Vagina (tissue), 2 donors: ENCODE measurements at places on chromosomes 6 and 20. TPM values are rescaled to one million over a fixed set of nuclear protein-coding genes. Genes with fewer than 3 reads are reported as not detected.

The NRM gene
- 6.1 TPM for total RNA-seq

The TNNC2 gene
- not detected for total RNA-seq

DNA sequence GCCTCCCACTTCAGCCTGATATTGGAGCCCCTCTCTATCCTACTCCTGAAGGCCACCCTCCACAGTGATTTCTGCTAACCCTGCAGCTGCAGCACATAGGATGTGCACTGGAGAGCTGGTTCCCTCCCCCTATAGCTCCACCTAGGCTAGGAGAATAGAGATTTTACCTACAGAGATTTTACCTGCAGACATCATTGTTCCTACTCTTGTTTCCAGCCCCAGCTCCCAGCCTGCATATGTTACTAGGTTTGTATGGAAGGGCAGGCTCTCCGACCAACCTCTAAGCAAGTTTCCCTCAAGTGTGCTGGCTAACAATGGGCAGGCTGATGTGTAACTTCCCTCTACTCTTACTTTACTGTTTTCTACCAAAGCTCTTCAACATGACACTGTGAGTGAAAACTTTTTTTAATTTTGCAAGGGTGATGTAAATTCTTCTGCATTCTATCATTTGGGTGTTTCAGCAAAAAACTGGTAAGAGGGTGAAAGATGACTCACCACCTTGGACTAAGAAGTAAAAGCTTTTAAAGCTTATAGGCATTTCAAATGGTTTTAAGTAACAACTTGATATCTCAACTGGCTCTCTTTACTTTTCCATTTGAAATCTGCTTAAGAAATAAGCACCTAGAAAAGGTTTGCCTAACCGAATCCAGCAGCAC lies 106.8 kb downstream of the CDK19 start:
- H3K4me3 ChIP-seq, result no peak overlapping the region
- H3K4me1 ChIP-seq, result no peaks in the 10 kb centered on the region

GRCh38 chr6:31978831-31979230 lies 3.0 kb upstream of the C4A start:
- no peaks in the 10 kb centered on the region for H3K27me3 ChIP-seq
- H3K4me1 ChIP-seq, result peaks cover 9% of the 10 kb centered on the region
- H3K36me3 ChIP-seq, result no peaks in the 10 kb centered on the region
- no peak overlapping the region for H3K4me3 ChIP-seq
- H3K27ac ChIP-seq, result no peak overlapping the region
- DNase-seq, result no peak

- peaks cover 26% of the 10 kb centered on the region for H3K4me1 ChIP-seq
- no peak overlapping the region for H3K4me3 ChIP-seq
- H3K27ac ChIP-seq, result no peak overlapping the region
- DNase-seq, result no peak
- no peaks in the 10 kb centered on the region for H3K27me3 ChIP-seq
Measured at GRCh38 chr20:62830251-62830650, 13.4 kb downstream of the COL9A3 start.

GRCh38 chr20:61846741-61847419 lies 218.8 kb downstream of the TAF4 start:
- no peaks in the 10 kb centered on the region for H3K4me1 ChIP-seq
- no peak overlapping the region for H3K27ac ChIP-seq
- H3K27me3 ChIP-seq, result no peaks in the 10 kb centered on the region
- no peaks in the 10 kb centered on the region for H3K36me3 ChIP-seq

GRCh38 chr6:158037021-158037420 lies 55.4 kb downstream of the SYNJ2 start:
- H3K36me3 ChIP-seq, result no peaks in the 10 kb centered on the region
- no peak for DNase-seq
- no peaks in the 10 kb centered on the region for H3K27me3 ChIP-seq
- H3K27ac ChIP-seq, result no peak overlapping the region

The ARMC12 gene
- total RNA-seq, result not detected
